ENCODE measurements at places on chromosomes 3 and 15.
A peak's percentile ranks its signal among the peaks of the same experiment; 100 is the strongest.

- no peak for DNase-seq
Observed at GRCh38 chr3:43852066-43852465, 161.3 kb downstream of the ABHD5 start.

GRCh38 chr15:65595960-65596359, 15.0 kb downstream of the INTS14 start:
- DNase-seq = peak; percentile 43

DNA sequence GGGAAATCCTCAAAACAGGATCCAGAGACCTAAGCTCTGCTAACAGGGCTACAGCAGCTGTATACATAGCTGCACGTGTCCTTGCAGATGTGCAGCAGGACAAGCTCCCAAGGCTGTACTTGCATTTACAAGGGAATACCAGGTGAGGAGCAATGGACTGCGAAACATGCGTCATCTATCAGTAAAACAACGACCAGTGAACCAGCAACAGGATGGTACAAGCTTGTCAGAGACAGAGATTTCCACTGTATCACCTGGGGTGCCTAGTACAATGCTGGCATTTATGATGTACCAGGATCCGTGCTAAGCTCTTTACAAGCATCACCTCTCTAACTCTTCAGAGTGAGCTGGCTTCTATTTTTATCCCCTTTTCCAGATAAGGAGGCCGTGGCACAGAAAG, 227.3 kb downstream of the FOXP1 start:
- no peak for DNase-seq

- no peak for DNase-seq
Observed at GRCh38 chr15:94621736-94622135, 390.4 kb downstream of the MCTP2 start.

- DNase-seq = no peak
Observed at GRCh38 chr15:100016632-100017031, 283.4 kb upstream of the LYSMD4 start.

- DNase-seq = no peak
Observed at GRCh38 chr3:52458031-52458760, 2.8 kb downstream of the NISCH start.

- DNase-seq = no peak
Observed at GRCh38 chr15:40069178-40070165, 30.5 kb upstream of the SRP14 start.

DNA sequence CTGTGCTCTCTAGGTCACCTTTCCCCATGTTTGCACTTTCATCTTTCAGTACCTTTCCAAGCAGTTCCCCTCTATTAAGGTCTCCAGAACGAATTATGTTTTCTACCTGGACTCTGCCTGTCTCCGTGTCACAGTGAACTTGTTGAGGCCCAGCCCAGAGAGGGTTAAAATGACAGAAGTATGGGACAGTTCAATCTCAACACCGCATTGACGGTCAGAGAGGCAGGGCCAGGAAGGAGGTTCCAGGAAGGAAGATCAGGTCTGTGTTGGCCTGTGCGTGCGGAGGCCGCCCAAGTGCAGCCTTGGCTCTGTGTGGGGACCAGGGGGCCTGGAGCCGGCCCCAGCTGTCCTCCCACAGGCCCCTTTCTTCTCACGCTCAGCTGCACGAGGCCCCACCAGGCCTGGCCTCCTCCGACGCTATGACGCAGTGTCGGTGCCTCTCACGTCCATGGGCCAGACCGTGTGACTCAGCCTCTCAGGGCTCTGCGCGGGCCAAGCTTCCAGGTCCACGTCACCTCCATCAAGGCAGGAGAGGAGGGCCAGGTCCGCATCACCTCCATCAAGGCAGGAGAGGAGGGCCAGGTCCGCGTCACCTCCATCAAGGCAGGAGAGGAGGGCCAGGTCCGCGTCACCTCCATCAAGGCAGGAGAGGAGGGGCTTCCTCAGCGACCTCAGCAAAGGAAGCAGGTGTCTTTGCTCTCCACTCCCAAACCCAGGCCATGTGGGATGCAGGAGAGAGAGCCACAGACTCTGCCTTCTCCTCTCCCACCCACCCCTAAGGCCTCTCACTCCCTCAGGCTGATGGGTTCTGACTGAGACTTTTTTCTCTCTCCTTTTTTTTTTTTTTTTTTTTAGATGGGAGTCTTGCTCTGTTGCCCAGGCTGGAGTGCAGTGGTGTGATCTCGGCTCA, 83.1 kb downstream of the CPN2 start:
- DNase-seq = no peak

GRCh38 chr3:88921986-88922385, 185.4 kb upstream of the EPHA3 start:
- no peak for DNase-seq

- no peak for DNase-seq
Observed at GRCh38 chr3:177512945-177513814, 315.9 kb upstream of the TBL1XR1 start.

DNA sequence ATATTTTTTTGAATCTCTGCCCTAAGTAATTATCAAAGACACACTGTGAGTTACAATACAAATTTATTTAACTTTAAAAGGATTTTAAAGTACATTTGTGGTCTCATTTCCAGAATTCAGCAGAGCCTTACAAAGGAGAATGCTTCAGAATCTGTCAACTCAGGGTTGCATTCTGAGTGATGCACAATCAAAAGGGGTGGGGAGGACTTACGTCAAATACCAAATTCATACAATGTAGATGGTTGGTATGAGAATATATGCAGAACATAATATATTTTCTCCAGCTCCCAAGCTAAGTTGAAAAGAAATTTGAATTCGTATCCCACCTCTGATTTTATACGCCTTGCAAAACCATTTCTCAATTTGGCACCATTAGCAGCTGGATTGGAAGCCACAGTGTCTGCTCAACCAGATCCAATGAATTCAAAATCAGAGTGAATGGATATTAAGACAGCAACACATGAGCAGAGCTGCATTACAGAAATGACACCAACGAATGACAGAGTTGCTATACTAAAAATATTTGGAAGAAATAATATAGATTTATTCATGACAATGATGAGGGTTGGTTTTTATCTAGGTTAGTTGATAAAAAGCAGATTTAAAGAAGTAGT, 110.4 kb upstream of the CFAP20DC start:
- DNase-seq = no peak

GRCh38 chr3:4979428-4980228, at the start of gene BHLHE40:
Gene BHLHE40 (plus strand): TSS chr3:4979437. CDS start chr3:4979719, 282 bp downstream.
- DNase-seq = peak; percentile 64

DNA sequence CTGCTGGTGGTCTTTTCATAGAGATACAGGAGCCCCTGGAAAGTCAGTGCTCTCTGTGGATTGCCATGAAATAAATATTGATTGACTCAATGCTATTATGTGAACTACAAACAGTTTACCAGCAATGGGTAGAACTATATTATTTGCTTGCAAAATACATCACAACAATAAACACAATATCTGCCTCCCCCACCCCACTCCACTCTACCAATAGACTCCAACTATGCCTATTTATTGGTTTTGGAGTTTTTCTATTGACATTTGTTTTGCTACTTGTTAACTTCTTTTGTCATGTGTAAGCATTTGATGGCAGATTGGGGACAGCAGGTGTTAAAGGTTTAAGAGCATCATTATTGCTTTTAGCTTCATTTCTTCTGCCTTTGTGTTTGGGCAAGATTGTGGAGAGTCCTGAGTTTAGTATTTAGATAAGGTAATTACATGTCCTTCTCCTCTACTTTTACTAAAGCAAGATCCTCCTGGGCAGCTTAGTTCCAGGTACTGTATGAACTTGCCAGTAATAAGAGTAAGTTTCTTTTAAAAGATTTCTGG, 8.3 kb downstream of the FNDC3B start:
- no peak for DNase-seq

DNA sequence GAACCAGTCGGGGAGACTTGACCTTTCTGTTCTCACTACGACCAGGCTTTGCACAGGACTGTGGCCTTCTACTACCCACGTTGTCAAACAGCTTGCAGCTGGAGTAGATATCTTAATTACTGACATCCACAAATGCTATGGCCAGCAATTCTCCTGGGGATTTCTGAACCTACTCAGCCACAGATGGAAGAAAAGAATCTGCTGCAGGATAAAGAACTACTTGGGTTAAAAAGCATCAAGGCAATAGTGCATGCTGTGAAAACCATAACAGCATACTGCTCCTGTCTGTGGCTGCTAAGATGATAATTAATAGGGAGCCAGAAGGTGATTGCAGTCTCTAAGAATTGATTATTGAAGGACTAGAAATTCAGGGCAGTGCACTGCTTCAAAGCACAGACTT, 859.2 kb upstream of the SEMA6D start:
- DNase-seq = no peak

- no peak for DNase-seq
Observed at GRCh38 chr3:136343873-136344555, 93.9 kb downstream of the PCCB start.

GRCh38 chr15:52408823-52409222, 113.2 kb upstream of the MYO5C start:
- no peak for DNase-seq

DNA sequence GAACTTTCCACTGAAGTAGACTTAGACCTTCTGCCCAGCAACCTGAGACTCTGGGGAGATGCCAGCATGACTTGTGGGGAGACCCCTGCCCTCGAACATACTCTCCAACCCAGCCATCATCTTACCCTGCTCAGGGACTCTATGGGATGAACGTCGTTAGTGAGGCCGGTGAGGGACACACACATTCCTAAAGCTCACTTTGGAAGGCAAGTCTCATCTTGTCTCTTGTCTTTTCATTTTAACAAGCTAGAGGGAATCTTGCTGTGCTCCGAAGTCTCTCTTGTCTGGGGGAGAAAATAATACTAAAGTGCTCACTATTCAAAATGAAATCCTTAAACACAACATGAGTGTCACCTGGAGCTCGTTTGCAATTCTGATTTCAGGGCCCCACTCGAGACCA, 239.5 kb upstream of the HES1 start:
- DNase-seq = no peak

Data from endothelial cell (in vitro differentiated cells).